Heart right ventricle (tissue), 16 donors: ENCODE measurements at places on chromosomes 3 and 15. TPM values are rescaled to one million over a fixed set of nuclear protein-coding genes. Genes with fewer than 3 reads are reported as not detected.

- DNase-seq: no peak
Measured at GRCh38 chr3:189621948-189622603, 9.1 kb upstream of the TP63 start.

GPR160 gene
- total RNA-seq: 1.9 TPM

TGM4 gene
- total RNA-seq: not detected

DAZL gene
- not detected for total RNA-seq

DNA sequence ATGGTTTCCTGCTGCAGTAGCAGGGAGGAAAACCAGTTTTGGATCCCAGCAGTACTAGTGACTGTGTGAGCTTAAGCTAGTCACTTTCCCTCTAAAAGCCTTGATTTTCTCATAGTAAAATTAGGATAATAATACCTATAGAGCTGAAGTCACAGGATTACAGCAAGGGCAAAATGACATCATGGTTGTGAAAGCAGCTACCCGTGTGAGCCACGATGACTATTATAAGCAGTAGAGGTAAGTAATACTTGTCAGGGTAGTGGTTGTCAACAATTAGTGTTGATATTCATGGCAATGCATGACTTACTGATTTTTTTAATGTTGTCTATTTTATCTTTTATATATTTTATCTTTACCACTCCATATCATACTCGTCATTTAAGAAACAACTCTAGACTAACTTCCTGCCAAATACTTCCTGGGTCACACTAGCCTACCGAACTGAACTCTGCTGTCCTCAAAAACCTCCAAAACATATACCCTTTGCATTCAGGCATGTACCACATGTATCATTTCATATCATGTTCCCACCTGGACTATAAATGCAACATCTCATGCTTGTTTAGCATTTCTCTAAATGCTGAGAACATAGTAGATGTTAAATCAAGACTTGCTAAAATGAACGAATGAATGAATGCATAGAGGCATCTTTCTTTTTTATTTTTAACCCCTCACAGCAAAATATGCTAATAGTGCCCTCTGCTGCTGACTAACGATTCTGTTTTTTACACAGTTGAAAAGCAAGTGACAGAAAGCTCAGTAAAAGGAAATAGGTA is 172.6 kb downstream of the P3H2 start:
- DNase-seq: no peak

DNA sequence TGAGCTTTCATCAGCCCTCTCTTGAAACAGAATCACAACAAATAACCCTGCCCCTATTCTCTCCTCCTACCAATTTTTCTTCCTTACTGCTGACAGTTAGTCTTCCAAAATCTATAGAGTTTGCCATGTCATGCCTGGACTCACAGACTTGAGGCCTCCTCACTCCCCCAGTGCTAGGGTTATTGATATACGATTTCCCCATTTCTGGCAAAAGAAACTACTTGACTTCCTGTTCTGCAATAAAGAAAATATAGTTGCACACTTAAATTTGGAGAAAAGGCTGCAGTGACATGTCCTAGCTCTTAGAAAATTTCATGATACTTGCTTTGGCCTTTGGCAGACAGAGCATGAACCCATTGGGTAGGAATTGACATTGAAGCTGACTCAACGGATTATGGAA is 75.9 kb downstream of the CYP19A1 start:
- no peak for DNase-seq

- no peak for DNase-seq
Measured at GRCh38 chr3:8470801-8471200, 30.8 kb upstream of the LMCD1 start.

DNA sequence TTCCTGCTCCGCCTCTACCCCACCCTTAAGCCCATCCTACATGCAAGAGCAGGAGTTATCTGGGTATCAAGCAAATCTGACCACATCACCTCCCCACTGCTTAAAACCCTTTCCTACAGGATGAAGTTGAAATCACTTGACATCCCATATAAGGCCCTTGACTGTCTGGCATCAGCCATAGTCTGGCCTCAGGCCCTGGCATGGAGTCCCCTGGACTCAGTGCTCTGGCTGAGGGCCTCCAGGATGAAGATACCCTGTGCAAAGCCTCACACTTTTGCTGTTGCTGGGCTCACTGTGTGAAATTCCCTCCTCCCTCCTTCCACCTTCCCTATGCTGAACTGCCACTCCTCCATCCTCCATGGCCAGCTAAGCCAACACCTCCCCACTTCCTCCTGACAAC is 65.2 kb upstream of the GLCE start:
- DNase-seq: no peak

- DNase-seq: no peak
Measured at GRCh38 chr15:58306591-58307312, 125.0 kb upstream of the LIPC start.

GNB4 gene
- 26.8 TPM for total RNA-seq

GOLGA8N gene
- 8.8 TPM for total RNA-seq

GRCh38 chr3:177057768-177058167 is 139.5 kb downstream of the TBL1XR1 start:
- DNase-seq: no peak

INKA1 gene
- total RNA-seq: 2.2 TPM

- DNase-seq: no peak
Measured at GRCh38 chr15:63198371-63199250, 9.2 kb downstream of the RAB8B start.

DNA sequence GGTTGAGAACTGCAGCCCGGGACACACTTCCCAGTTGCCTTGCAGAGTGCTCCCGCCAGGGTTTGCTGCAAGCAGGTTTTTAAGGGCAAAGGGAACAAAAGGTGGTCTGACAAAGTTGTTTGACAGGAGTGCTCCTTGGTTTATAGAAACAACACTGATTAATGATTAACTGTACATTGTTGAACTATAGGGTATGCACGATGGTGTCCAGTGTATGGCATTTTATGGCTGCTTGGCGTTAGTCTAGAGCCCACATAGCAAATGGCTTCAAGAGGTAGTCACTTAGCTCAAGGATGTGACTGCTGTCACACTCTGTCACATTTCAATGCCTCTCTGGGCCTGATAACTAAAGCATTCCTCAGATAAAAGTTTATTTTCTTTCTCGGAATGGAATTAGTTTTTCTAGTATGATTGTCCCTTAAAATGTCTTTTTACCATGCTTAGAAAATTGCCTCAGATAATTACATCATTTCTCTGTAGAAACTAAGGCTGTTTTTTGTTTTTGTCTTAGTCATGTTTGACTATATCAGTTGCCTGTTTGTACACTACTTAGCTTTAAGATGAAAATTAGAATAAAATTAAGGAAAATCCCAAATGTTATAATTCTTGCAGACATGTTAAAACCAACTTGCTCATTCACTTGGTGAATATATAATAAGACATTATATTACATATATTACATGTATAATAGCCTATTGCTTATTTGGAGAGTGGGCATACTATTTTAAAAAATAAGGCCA is 61.3 kb upstream of the GATM start:
- no peak for DNase-seq

DPPA4 gene
- not detected for total RNA-seq

SNUPN gene
- 18.2 TPM for total RNA-seq

ECE2 gene
- total RNA-seq: not detected

- DNase-seq: no peak
Measured at GRCh38 chr3:44104043-44104442, 137.6 kb upstream of the TOPAZ1 start.

- no peak for DNase-seq
Measured at GRCh38 chr3:58059349-58060321, 51.4 kb downstream of the FLNB start.

PTPRG gene
- 31.9 TPM for total RNA-seq

ALDH1L1 gene
- total RNA-seq: 45.9 TPM

DNA sequence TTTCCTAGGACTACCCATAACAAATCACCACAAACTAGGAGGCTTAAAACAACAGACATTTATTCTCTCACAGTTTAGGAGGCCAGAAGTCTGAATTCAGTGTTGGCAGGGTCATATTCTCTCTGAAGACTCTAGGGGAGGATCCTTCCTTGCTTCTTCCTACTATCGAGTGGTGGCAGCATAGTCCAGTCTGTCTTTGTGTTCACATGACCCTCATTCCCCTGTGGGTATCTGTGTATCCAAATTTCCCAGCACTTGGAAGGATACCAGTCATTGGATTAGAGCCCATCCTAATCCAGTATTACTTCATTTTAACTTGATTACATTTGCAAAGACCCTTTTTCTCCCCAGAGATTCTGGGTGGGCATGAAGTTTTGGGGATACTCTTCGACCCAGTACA is 63.8 kb downstream of the GMPS start:
- no peak for DNase-seq

GRCh38 chr15:43625106-43625505 is 6.5 kb upstream of the STRC start:
- DNase-seq: no peak

GOLGA8S gene
- total RNA-seq: 0.34 TPM

GRCh38 chr3:50359760-50360110 is 414 bp upstream of the TMEM115 start:
- DNase-seq: no peak

IL5RA gene
- total RNA-seq: not detected

DNA sequence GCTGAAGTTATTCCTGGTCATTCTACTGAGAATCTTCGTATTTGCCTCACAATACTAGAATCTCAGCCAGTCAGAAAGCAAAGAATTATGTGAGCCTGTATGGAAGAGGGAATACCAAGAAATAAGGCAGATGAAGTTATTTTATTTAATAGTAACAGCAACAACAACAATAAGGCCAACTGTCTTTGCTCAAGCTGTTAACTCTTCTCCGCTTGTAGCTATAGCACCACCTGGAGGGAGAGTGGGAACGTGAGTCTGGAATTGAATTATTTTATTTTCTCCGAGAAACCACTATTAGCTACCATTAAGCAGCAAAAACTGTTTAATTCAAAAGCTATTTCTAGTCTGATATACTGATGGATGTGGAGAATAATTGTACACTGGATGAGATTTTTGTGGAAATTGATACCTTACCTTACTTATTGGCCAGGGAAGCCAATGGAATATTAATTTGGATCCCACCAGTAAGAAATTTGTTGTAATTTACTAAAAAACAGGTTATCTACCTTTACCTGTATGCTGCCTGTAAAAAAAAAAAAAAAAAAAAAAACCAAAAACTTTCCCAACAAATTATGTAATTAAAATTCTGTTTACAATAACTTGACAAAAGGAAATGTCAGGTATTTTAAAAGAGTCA is 50.1 kb downstream of the CALML4 start:
- DNase-seq: peak; percentile 59

GRCh38 chr3:177199206-177199760 is 2.0 kb upstream of the TBL1XR1 start:
- DNase-seq: no peak

GRCh38 chr3:52756141-52756540 is 14.6 kb downstream of the NEK4 start:
- DNase-seq: no peak

GRCh38 chr15:62369454-62369853 is 204.4 kb upstream of the C2CD4B start:
- DNase-seq: no peak

ACKR4 gene
- 1.6 TPM for total RNA-seq

GRCh38 chr3:109154979-109155378 is 18.5 kb downstream of the C3orf85 start:
- DNase-seq: no peak

- no peak for DNase-seq
Measured at GRCh38 chr3:28949580-28949979, 331.3 kb upstream of the RBMS3 start.

GRM2 gene
- total RNA-seq: 0.42 TPM

DNA sequence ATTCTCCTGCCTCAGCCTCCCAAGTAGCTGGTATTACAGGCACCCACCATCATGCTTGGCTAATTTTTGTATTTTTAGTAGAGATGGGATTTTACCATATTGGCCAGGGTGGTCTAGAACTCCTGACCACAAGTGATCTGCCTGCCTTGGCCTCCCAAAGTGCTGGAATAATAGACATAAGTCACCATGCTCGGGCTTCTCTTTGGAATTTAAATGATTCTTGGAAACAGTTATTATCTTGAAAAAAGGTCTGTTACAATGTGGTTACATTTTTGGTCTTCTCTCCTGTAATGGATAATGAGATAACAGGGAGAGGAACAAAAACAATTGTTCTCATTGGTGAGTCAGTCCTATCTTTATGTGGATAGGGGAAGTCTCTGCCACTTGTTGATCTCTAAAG is 59.8 kb upstream of the AADACL2 start:
- DNase-seq: no peak

DNA sequence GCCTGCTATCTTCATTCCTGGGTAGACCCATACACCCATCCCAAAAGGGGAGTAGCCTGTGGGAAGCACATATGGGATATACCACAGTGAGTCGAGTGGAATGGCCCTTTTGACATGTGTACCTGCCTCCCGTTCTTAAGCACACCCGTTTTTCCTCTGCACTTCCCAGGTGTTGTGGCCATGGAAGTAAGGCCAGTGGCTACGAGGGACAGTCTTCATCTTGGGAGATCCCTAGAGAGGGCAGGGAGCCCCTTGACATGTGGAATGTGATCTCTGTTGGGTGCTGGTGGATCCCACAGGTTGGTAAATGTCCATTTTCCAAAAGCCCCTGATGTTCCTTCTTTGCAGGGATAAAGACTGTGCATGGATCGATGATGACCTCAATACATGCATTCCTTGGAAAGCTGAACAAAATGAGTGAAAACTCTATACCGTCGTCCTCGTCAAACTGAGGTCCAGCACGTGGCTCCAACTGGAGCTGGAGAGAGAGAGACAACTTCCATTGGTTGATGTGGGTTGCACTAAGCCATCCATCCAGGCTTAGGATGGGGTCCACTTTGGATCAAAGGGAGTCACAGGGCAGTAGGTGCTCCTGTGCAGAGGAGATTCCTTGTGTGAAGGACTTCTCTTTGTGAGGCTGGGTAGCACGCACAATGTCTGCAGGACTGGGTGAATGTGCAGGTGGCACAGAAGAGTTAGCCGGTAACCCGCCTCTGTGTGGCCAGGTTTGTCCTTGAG is 136.8 kb downstream of the SNRPN start:
- no peak for DNase-seq

DNA sequence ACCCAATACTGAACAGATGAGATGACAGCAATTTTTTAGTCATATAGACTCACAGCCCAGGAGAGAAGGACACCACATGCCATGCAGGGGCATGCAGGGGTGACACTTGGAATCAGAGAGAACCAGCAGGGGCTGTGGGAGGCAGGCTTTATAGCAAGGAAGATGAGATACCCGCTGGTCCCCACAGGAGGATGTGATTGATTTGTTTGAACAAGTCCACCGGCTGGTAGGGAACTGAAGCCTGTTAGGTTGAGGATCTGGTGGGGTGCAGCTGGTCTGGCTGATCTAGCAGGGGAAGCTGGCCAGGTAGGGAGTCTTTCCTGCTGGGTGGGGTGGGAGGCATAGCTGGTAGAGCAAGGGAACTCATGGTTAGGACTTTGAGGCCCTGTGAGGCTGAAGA is 18.0 kb upstream of the ACAN start:
- no peak for DNase-seq

GRCh38 chr3:14331251-14331650 is 71.2 kb upstream of the SLC6A6 start:
- DNase-seq: no peak

GRCh38 chr15:62894322-62895085 is 148.0 kb upstream of the TPM1 start:
- DNase-seq: no peak

- no peak for DNase-seq
Measured at GRCh38 chr3:130250982-130251381, 94.5 kb upstream of the COL6A5 start.

GRCh38 chr15:58147171-58147611 is 9.0 kb downstream of the AQP9 start:
- DNase-seq: no peak
